COLO829 (cell line): ENCODE measurements at places on chromosomes 2 and 18.
A peak's percentile ranks its signal among the peaks of the same experiment; 100 is the strongest.

GRCh38 chr2:119431155-119431975, at the start of gene TMEM37:
TSS of gene TMEM37 (plus strand) at chr2:119431854. CDS start at chr2:119431904, 50 bp downstream.
- DNase-seq, result peak; percentile 41

- DNase-seq, result peak; percentile 50
These were observed 289.1 kb downstream of the NBAS start for GRCh38 chr2:15271941-15272542.

- DNase-seq, result no peak
These were observed 455.4 kb downstream of the CMPK2 start for GRCh38 chr2:6410313-6410712.

DNA sequence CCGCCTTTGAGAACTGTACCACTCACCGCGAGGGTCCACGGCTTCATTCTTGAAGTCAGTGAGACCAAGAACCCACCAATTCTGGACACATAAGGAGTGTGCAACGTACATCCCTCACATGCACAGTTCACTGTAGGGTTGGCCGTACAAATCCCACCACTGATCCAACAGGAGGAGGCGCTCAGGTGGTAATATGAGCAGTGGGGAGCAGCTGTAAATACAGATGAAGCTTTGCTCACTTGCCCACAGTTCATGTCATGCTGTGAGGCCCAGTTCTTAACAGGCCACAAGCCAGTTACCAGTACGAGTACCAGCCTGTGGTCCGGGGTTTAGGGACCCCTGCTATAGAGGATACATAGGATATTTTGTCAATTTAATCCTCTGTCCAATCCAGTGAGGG, 54.4 kb downstream of the CYP1B1 start:
- DNase-seq, result no peak

DNA sequence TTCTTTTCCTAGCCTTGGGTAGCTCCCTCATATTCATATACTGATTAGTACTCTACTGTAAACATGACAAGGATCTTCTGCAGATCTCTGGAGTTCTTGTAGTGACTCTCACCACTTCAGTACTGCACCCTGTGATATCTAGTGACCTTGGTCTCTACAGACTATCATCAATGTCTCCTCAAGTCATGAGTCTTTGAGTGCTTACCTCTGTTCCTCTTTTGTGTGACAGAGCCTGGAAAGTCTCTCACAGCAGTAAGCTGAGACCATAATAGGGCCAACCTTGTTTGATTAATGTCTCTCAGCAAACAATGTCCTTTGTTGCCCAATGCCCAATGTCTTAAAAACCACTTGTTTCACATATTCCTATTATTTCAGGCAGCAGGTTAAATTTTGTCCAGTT, 34.2 kb upstream of the BAZ2B start:
- no peak for DNase-seq

DNA sequence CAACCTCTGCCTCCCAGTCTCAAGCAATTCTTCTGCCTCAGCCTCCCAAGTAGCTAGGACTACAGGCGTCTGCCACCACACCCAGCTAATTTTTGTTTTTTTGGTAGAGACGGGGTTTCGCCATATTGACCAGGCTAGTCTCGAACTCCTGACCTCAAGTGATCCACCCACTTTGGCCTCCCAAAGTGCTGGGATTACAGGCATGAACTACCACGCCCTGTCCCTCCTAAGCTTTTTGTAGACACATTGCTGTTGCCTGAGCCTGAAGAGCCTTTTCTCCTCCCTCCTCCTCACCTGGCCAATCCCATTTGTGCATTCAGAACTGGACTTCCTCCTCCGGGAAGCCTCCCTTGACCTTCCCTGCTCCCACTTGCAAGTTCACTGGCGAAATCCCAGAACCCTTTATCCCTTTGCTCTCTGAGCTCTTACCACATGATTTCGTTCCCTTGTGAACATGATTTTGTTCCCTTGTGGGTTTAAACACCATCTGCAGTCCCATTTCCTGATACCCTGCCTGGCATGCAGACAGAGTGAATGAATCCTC, 2.6 kb downstream of the C2orf72 start:
- DNase-seq, result no peak

GRCh38 chr2:239241431-239241960, 159.3 kb downstream of the HDAC4 start:
- no peak for DNase-seq

- DNase-seq, result no peak
These were observed 131.4 kb downstream of the CLIP4 start for GRCh38 chr2:29246383-29247300.

- no peak for DNase-seq
These were observed 240.0 kb downstream of the LOXHD1 start for GRCh38 chr18:46416706-46417638.

- no peak for DNase-seq
These were observed 9.8 kb downstream of the FEV start for GRCh38 chr2:218975060-218975777.

DNA sequence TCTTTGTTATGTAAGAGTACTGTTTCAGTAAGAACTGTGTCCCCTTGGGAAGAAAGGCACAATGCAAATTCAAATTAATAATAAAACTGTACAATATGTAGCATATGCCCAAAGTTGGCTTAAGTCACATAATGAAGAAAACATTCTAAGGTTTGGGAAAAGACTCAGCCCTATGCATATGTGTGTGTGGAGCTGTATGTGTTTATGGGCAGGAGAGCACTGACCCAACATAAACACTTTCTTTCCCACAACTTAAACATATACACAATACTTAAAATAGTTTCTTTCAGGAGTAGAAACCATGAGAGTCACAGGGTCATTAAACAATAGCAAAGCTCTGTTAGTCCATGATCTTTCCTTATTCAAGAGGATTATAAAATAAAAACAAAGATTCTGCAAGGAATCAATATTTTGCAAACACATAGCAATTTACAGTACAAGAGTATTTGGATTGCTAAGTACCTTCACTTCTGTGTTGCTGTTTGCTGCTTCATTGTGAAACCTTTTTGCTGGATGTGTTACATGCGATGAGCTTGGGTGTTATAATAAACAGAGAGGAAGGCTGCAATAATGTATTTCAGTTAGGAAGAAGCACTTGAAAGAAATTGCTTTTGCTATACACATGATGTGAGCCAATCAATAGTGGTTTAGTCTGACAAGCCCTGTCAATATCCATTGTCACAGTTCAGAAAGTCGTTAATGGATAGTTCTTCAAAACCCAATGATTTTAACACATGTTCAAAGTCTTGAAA, 347.3 kb downstream of the ARHGAP15 start:
- DNase-seq, result no peak

GRCh38 chr2:158130832-158131473, 29.3 kb downstream of the UPP2 start:
- DNase-seq, result no peak

GRCh38 chr18:5093902-5094301, 103.2 kb downstream of the AKAIN1 start:
- DNase-seq, result no peak

DNA sequence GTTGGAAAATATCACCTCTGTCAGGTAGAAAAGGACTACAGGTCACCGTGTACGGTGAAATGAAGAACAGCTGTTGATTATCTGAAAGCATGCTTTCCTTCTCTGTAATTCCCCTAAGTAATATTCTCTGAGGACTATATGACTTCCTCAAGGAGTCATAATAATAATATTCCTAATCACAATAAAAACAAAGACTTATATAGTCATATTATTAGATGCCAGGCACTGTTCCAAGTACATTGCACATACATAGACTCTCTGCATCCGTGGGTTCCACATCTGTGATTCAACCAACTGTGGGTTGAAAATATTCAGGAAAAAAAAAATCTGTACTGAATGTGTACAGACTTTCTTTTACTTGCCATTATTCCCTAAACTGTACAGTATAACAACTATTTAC, 512.4 kb upstream of the ID2 start:
- DNase-seq, result no peak

- DNase-seq, result no peak
These were observed 184.2 kb upstream of the SP5 start for GRCh38 chr2:170530803-170531564.

GRCh38 chr2:226868331-226869162, 32.7 kb downstream of the RHBDD1 start:
- no peak for DNase-seq

GRCh38 chr2:165349181-165349580, 110.0 kb downstream of the SCN2A start:
- no peak for DNase-seq
